GM23338 (cell line): ENCODE measurements at places on chromosomes 1 and 21.
A peak's percentile ranks its signal among the peaks of the same experiment; 100 is the strongest.

GRCh38 chr1:61741711-61742619, at the start of gene PATJ:
TSS of gene PATJ (plus strand) at chr1:61742480. CDS start at chr1:61762893, 20,413 bp downstream.
- DNase-seq, result peak; percentile 93

GRCh38 chr1:217435204-217435603, 195.7 kb downstream of the GPATCH2 start:
- DNase-seq, result no peak

DNA sequence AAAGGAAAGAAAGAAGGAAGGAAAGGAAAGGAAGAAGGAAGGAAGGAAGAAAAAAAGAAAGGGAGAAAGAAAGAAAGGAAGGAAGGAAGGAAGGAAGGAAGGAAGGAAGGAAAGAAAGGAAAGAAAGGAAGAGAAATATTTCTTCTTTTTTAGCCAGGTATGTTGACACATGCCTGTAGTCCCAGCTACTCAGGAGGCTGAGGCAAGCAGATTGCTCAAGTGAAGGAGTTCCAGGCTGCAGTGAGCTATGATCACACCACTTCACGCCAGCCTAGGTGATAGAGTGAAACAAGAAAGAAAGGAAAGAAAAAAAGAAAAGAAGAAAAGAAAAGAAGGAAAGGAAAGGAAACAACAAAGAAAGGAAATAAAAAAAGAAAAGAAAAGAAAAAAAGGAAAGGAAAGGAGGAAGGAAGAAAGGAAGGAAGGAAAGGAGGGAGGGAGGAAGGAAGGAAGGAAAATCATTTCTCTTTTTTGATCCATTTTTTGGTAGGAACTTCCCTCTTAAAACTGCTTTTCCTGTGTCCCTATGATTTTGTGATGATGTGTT, 5.8 kb upstream of the ZMYM1 start:
- no peak for DNase-seq

GRCh38 chr1:6889875-6890480, 104.7 kb downstream of the CAMTA1 start:
- DNase-seq, result peak; percentile 81

- DNase-seq, result no peak
Measured at GRCh38 chr21:39150877-39151276, 32.4 kb downstream of the PSMG1 start.

GRCh38 chr1:101216623-101217022, 20.2 kb upstream of the S1PR1 start:
- DNase-seq, result peak; percentile 63

GRCh38 chr1:160053548-160054365, 16.2 kb downstream of the KCNJ10 start:
- DNase-seq, result no peak

DNA sequence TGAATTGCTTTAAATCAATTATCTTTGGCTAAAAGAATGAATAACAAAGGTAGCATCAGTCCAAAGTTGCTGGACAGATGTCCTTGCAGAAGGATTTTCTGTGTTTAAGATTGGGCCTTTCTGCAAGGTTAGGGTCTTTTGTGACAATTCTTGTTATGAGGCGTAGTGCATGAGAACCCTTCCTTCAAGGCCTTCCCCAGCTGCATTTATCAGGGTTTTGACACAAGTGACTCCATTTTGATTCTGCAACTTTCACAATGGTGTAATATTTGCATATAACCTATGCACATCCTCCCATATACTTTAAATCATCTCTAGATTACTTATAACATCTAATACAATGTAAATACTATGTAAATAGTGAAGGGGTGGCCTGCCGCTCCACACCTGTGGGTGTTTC, 1.1 kb upstream of the SETD4 start:
- DNase-seq, result no peak

DNA sequence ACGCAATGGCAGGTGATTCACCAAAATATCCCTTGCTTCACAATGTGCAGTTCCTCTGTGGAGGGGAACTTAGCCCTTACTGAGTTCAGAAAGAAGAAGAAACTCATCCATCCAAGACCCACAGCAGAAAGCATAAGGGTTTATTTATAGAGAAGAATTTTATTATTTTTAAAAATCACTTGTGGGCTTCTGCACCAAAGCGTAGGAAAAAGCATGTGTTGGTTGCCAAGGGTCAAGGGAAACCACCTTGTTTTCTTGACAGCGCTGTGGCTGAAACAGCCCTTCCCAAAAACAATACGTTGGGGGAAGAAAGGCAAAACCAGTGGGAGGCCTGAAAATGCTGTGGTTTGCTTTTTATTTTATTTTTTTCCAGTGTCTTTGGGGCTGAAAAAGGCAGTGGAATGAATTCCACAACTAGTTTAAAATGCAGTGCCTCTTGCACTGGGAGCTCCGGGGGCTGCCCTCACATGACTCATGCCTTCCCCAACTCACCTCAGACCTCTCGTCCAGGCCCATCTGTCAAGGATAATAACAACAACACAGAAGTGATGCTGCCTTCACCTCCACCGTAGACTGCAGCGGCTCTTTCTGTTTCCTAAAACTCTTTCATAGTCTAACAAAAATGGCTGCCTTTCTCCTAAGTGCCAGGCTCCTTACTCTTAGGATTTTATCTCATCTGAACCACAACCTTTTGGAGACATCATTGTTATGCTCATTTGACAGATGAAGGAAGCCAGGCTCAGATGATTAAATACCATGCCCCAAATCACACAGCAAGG, 224.2 kb upstream of the JUN start:
- DNase-seq, result no peak

- peak; percentile 89 for DNase-seq
Measured at GRCh38 chr1:35192056-35192852, 691 bp downstream of the SFPQ start.
